ENCODE measurements at places on chromosomes 2 and 18.

DNA sequence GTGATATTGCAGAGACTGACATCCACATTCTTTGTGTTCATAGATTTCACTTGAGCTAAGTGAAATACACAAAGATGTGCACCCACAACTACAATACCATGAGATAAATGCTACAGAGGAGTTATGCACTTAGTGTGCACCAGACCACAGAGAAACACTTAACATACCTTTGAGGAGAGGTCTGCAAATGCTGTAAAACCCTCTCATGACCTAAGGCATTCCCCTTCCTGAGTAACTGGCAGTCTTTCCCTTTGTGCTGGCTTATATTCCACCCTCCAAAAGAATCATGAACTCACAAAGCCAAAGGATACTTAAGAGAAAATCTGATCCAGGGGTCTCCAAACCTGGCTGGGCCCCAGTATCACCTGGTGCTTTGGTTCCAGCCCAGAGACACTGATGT is 16.2 kb downstream of the NXPH2 start:
- no peak for DNase-seq

DNA sequence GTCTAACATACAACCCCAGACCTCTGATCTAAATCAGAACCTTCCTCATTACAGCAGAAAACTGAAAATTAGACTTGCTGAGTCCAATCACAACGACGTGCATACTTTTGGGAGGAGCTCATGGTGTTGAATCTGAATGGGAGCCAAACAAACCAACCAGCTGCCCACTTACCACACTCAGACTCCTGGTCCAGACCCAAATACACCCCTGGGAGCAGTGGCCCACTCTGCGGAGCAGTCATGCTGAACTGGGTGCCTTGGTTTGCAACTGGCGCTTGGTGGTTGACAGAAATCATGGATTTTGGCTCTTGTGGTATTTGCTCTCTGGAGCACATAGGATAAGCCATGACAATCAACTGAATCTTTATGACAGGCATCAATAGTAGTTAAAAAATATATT is 253.6 kb upstream of the TNP1 start:
- no peak for DNase-seq

DNA sequence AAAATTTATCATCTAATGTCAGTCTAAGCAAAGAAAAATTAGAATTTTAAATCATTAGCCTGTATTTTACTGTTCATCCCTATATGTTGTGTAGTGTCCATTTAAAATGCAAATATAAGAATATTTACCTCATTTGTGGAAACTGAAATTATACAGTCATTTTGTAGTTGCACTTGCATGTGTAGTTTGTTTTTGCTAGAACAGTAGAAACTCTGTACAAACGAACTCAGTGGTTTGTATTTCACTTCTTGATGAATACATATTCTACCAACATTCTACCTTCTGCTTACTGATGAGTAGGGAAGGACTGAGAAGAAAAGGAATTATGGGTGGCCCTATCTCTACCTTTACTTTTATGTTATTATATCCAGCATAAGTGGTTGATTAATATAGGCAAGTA is 29.7 kb downstream of the BMPR2 start:
- no peak for DNase-seq

DNA sequence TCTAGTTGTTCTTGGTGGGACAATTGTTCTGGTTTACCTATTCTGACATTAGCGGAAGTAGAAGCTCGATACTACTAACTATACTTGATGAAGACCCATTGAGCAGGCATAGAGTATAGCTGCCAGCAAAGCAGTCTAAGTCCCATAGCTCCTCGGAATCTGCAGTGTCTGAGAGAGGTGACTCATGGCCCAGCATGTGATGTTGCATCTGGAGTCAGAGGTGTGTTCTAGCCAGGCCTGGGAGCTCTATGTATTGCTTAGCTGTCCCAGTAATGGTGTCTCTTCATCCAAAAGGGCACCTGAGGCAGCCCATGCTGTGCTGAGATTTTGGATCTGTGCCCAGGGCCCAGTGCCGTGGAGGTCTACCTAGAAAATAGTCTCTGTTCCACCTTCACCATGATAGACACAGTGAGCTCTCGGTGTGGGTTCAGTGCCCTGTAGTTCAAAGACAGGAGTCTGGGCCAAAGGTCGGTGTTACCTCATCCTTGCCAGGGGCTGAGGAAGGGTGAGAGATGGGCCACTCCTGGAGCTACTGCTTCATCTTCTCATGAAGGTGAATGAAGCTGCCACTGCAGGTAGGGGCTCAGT is 47.3 kb downstream of the MEX3C start:
- DNase-seq = no peak

DNA sequence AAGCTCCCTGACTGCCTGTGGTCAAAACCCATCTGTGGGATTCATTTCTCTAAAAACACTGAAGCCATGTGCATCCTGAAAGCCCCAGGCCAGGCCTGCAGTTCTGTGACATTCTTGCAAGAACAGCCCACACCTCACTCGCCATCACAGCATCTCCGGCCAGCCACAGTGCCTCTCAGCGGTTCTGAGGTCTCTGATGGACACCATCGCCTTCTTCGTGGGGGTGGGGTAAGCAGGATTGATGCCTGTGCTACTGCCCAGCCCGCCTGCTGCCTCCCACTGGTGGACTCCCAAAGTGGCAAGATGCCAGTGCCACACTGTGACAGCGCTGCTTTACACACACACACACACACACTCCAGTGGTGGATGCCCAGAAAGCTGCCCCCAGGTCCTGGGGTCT is 5.2 kb upstream of the PRLH start:
- DNase-seq = no peak

Measured in NCI-H1105 (cell line).